ENCODE measurements at places on chromosomes 12 and 14.

- DNase-seq = no peak
Observed at GRCh38 chr14:70885343-70886022, 21.8 kb upstream of the PCNX1 start.

DNA sequence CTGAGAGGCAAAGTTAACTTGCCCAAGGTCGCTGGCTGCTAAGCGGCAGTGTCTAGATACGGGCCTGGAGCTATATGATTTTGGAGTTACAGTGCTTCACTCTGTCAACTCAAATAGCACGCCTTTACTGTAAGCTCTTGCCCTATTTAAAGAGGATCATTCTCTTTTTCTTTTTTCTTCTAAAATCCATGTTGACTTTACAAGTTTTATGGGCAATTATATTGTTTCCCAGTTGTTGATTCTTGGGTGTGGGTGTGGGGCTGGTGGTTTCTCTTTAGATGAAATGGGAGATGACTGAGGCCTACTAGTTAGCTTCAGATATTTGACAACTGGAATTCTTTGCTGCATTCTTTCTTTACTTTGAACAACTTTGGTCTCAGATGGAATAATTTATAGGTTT, 70.7 kb downstream of the C12orf75 start:
- no peak for DNase-seq

GRCh38 chr12:62575036-62575435, 108.4 kb downstream of the MON2 start:
- no peak for DNase-seq

DNA sequence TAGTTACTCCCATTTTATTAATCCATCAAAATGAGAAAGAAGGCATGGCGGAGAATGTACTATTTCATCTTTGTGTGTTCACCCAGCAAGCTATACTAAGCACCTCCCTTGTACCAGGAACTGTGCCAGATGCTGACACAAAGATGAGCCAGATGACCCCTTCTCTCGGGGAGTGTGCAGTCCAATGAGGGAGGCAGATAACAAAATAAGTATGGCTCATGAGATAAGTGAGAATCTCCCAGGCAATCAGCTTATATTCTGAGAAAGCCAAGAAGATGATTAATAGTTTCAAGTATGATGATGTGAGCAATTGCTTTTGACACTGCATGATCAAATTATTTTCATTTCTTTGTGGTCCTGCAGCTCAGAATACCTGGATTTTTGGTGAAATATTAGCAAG, 1.3 kb upstream of the TMEM233 start:
- DNase-seq = no peak

DNA sequence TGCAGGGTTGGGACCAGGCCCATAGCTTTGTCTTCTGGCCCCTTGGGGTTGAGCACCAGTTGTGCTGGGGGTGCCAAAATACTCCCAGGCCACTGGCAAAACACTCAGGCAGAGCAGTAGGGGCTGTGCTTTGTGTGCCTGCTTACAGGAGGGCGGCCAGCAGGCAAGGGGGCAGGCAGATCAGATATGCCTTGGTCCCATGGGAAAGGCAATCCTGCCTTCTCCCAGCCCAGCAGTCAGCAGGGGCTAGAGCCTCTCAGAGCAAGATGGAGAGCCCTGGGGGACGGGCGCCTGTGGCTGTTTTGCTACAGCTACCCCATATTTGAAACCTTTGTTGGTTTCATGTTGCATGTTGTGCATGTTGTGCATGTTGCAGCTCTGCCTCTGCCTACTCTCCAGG, 36.2 kb upstream of the TMX1 start:
- no peak for DNase-seq

Data from hindlimb muscle (tissue), 1 donor.